ENCODE measurements at places on chromosomes 2 and 18.
A peak's percentile ranks its signal among the peaks of the same experiment; 100 is the strongest.

DNA sequence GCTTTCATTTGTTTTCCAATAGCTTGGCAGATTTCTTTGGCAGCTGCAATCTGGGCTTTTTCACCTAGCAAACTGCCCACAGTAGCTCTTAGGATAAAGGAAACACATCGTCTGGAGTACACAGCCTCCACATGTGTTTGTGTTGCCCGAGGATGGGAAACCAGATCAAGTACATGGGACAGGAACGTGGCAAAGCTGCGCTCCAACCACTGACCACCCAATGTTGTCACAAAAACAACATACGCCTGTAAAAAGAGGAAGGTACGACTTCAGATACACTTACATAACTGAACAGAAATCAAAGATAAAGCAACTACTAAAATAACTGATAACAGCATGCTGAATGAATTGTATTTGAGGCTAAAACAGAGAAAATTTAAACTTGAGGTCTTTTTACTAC, 15.5 kb downstream of the HEATR5B start:
- DNase-seq: no peak

DNA sequence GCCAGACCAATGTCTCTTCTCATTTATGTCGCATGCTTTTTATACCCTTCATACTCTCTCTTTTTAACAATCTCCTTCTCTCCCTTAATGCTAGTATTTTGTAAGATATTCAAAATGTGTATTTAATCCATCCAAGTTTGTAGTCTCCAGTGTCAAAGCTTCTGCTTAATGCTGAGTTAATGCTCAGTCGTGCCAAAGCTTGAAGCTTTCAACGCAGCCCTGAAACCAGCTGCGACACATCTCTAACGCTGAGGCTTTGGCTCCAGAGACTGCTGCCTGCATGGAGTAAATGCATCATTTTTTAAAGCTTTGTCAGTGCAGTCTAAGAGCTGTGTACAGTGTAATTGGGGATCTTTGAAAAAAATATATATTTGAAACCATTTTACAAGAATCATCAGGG, 2108.8 kb upstream of the PIK3C3 start:
- DNase-seq: no peak

GRCh38 chr2:157874997-157875640, 1.0 kb downstream of the ACVR1 start:
- no peak for DNase-seq

DNA sequence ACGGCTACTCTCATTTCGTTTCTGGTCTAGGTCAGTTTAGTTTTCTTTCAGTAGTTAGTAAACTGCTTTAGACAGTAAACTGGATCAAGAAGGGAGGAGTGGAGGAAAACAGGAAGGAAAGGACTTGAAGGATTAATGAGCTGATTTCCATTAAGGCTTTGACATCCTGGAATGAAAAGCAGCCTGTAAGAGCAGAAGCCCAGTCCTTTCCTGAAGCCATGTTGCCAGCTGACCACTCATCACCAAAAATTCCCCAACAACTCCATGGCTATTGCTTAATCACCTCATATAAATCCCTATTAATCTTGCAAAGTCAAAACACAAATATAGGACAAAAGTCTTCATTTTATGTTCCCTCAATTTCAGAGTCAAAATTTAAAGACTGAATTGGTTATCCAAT, 113.7 kb upstream of the ZFP36L2 start:
- no peak for DNase-seq

- no peak for DNase-seq
These were observed 11.4 kb upstream of the COL6A3 start for GRCh38 chr2:237425320-237425719.

GRCh38 chr2:241796209-241796608, 12.8 kb upstream of the NEU4 start:
- no peak for DNase-seq

DNA sequence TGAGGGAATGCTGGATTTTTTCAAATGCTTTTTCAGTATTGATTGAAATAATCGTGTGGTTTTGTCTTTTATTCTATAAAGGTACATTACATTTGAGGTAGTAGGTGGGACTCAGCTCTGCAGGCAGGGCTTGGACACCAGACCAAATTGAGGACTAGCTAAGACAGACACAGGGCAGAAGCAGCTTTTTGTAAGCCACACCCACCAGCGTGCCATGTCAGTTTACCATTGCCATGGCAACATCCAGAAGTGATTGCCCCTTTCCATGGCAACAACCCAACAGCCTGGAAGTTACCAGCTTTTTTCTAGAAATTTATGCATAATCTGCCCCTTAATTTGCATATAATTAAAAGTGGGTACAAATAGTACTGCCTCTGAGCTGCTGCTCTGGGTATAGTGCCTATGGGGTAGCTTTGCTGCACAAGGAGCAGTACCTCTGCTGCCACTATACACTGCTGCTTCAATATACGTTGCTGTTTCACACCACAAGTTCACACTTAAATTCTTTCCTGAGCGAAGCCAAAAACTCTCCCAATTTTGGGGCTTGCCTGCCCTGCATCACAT, 23.6 kb upstream of the VWA3B start:
- DNase-seq: no peak

GRCh38 chr18:55106906-55107305, 147.6 kb upstream of the CCDC68 start:
- no peak for DNase-seq

DNA sequence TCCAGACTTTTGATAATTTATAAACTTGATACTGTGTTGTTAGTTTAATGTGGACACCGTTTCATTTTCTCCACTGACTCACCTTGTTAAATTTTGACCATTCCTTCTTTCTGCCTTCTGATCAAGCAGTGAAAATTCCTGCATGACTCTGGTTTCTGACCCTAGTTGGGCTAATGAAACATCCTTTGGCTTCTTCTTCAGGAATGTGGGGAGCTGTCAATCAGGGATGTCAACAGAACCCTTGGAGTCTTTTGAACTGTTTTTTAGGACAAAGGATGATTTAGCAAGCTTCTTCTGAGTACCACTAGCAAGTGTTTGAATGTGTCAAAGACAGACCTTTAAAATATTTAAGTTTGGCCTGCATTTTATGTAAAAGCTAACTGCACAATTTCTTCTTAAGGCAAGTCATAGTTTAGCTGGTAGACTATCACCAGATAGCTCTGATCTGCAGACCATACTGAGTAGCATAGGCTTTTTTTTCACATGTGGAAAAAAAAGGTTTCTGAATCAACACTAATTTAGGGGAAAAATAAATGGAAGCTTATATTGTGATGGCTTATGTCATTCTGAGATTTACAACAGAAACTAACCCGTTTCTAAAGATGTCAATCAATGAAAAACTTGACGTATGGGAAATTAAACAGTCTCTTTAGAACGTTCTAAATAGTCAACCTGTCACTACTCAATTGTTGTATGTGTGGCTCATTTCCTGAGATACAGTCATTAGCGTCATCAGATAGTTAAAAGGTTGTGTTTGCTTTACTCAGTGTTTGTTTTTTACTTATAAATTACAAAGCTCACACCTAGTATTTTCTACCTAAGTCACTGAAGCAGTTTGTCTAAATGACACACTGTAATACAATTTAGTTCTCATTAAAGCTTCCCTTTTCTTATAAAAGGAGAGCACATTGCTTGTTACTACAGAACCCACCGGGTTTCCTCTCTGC, 311.4 kb downstream of the PTPRM start:
- no peak for DNase-seq

DNA sequence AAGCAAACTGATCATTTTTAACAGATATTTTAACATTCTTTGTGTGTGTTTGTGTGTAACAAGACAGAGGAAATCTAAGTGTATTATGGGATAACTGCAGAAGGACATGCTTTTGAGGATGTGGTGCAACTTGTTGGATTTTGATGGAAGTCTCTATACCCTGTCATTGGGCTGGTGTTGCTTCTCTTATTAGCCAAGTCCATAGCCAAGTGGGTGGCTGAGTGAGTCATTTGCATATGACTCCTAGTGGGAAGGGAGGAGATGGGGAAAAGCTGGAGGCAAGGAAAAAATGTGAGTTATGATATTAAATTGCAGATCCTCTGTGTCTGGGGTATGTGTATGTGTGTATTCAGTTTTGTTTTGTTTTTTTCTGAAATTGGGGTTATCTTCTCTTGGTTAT, 879.9 kb downstream of the DCC start:
- no peak for DNase-seq

DNA sequence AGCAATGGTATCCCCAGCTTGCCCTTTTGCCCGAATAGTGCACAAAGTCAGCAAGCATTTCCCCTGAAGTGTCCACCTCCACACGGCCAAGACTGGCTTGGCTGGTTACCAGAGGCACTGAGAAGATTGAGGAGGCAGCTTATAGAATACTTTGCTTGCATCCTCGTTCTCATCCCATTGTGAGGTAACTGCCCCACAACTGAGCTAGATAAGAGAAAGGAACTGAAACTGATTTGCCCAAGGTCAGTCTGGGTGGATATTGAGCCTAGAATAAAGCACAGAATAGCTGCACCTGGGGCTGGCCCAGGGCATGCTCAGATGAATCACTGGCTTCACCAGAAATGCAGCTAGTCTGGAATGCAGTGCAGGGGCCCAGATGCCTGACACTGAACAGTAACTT, 32.7 kb upstream of the MAP4K3 start:
- no peak for DNase-seq

- DNase-seq: peak; percentile 38
These were observed 160.7 kb upstream of the EPAS1 start for GRCh38 chr2:46136481-46136880.

GRCh38 chr18:2338601-2339000, 232.7 kb downstream of the METTL4 start:
- DNase-seq: no peak

- DNase-seq: peak; percentile 69
These were observed 39.1 kb downstream of the CAPN13 start for GRCh38 chr2:30768036-30768686.
